ENCODE measurements at places on chromosomes 7 and 10.

DNA sequence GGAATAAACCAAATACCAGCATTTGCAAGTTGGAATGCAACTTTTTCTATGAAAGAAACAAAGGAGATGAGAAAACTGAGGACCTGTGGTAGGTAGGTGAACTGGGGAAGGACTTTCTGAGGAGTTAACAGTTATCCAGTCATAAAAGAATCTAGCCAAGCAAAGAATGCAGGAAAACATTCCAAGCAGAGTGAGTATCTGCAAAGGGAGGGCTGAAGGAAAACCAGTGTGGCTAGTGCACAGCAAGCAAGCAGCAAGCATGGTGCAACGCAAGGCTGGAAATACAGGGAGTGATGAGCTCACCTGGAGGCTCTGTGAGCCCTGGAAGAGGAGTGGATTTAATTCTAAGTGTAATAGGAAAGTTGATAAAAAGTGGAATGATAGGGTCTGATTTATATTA, 44.0 kb downstream of the RTKN2 start:
- DNase-seq: no peak

DNA sequence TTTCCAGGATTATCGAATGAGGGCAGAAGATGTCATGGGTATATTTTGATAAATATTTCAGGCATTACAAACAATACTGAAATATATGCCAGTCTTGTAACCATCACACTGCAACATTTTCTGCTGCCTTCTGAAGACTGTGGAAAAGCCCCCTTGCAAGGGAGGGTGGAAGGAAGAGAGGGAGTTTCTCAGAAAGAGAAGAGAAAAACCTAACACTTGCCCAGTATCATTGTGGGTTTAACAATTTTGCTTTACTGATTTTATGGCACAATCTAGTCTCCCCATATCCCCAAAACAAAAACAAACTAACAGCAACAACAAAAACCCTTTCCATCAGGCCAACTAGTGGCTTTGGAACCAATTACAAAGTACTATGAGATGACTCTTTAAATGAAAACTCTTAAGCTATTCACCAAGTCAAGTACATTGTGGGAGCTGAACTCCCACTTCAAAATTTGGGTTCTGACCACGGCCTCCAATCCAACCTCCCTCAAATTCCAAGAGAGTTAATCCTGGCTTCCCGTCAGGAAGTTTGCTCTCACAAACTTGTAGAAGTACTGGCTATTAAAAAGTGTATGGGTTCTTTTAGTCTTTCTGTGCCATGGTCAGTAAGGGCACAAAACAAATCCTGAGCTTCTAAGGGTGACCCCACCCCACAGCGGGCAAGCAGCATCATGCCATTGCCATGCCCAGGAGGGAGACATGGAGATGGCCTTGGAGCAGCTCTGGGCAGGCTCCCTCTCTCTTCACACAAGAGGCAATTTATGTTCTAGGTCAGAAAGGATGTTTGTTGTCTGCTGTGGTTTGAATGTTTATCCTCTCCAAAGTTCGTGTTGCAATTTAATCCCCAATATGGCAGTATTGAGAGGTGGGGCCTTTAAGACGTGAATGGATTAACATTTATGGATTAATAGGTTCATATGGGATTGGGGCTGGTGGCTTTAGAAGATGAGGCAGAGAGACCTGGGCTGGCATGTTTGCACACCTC, 96.3 kb downstream of the JAZF1 start:
- no peak for DNase-seq

DNA sequence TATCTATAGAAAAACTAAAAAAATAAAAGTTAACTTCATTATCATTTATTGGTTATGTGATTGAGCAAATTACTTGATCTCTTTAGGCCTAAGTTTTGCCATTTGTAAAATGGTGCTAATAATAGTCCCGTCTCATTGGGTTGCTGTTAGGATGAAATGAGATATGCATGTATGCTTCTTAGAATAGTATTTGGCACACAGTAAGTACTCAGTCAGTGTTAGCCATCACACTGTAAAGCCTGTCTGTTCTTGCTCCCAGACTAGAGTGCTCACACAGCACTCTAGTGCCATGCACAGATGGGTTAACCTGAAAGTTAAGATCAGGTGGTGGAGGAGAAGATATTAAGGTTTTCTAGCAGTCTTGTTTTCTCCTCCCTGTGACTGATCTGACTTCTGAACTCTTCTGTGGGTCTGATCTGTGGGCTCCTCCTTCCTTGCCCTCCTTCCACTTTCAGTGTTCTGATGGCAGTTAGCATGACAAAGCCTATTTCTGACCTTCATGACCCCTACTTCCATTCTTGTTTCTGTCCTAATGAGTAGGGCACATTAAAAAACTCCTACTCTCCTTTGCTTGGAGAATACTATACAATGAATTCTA, 167.5 kb downstream of the RNLS start:
- no peak for DNase-seq

- no peak for DNase-seq
Observed at GRCh38 chr10:58175990-58176900, 91.4 kb downstream of the IPMK start.

DNA sequence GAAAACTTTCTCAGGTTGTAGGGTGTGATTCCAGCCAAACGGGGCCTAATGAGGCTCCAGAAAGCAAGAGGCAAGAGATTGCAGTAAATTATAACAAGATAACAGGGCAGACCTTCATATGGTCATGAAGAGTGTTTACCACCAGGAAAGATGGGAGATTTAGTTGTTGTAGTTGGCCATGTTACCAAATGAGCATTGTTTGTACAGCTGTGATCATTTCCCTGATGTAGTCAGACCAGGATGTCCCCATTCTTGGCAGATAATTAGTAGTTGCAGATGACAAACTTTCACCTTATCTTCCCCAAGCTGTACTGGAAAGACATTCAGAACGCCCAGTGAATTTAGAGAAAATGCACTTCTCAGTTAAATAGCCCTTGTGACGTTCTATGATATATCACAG, 630.8 kb downstream of the ANKRD7 start:
- DNase-seq: no peak

GRCh38 chr10:103643381-103643780, 149.9 kb downstream of the NEURL1 start:
- DNase-seq: no peak
